HL-60 (cell line): ENCODE measurements at places on chromosomes 2 and 18.

GRCh38 chr2:15660491-15661294 lies 69.0 kb downstream of the DDX1 start:
- DNase-seq, result no peak

DNA sequence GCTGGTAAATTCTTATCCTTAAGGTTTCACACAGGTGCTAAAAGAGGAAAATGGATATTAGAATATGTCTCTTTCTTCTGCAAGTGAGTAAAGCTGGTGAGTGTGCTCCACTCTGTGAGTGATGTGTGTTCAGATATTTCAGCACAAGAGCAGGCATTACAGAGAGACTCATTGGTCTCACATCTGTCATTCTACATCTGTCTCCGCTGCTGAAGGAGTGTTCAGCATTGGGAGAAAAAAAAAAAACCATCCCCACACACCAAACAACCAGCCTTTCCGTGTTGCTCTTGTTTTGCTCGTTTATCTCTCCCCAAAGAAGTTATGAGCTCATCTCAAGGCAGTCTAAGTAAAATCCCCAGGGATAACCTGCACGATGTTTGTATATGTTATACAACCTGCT lies 283.9 kb upstream of the SPHKAP start:
- no peak for DNase-seq

GRCh38 chr2:107336526-107336925 lies 450.6 kb upstream of the ST6GAL2 start:
- no peak for DNase-seq

DNA sequence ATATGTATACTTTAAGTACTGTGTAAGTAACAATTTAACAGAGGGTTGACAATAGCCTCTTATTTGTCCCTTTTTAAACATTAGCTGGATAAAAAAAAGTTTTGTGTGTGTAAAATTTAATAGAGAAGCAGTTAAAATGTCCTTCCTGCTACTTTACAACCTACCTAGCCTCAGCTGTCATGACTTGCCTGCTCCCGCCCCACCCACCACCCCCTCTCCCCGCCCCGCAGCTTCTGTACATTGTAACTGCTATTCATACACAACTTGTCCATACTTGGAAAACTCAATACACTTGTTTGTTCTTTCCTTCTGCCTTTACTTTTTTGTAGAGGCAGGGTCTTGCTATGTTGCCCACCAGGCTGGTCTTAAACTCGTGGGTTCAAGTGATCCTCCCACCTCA lies 19.5 kb downstream of the RELCH start:
- no peak for DNase-seq
